ENCODE measurements at places on chromosomes 2 and 18. TPM values are rescaled to one million over a fixed set of nuclear protein-coding genes. Genes with fewer than 3 reads are reported as not detected.

SERPINB8 gene
- total RNA-seq = not detected

TMEM198 gene
- 11.1 TPM for total RNA-seq

SULT6B1 gene
- total RNA-seq = not detected

C18orf32 gene
- 44.7 TPM for total RNA-seq

DES gene
- total RNA-seq = not detected

SCYGR4 gene
- not detected for total RNA-seq

HJURP gene
- total RNA-seq = 38.5 TPM

PRPF40A gene
- total RNA-seq = 321 TPM

ZNF804A gene
- not detected for total RNA-seq

AMER3 gene
- total RNA-seq = not detected

MC4R gene
- total RNA-seq = not detected

UPP2 gene
- total RNA-seq = not detected

POTEJ gene
- total RNA-seq = not detected

Measured in G401 (cell line).